Fibroblast of skin of right biceps (primary cell): ENCODE measurements at places on chromosomes 11 and 22.

- peak; percentile 59 for DNase-seq
Observed at GRCh38 chr22:39349506-39349966, 255 bp upstream of the SYNGR1 start.

DNA sequence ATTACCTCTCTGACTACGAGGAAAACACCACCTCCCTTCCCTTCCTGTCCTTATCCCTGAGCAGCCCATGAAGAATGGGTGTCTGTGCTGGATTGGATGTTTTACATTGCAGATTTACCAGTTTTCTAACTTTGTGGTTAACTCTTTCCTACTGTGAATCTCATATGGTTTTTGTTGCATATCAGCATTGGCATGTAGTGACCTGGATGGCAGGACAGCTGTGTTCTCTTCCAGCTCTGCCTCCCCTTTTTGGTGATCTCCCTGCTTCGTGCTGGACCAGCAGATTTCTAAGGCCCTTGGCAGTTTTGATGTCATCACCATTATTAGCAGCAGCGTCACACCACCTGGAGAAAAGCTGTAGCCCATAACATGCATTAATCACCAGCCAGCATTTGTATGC is 26.7 kb downstream of the OR6Q1 start:
- DNase-seq: peak; percentile 32

GRCh38 chr11:120925944-120926343 is 98.0 kb upstream of the TBCEL start:
- DNase-seq: no peak

DNA sequence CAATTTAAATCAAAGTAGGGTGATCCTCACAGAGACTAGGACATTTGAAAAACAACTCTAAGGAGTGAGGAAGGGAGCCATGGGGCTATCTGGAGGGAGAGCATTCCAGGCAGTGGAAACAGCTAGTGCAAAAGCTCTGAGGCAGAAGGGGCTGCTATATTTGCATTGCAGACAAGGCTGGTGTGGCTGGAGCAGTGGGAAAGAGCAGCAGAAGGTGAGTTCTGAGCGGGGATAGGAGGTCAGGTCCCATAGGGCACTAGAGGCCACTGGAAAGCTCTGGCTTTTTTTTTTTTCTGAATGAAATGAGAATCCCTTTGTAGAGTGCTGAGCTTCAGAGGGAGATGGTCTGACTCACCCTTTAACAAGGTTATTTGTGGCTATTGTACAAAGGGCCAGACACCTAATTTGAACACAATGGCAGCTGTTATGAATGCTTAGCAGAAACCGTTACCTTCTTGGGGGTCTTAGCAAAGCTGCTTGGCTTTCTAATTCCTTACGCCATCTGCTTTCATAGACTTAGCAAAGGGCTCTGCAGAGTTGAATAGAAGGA is 291.6 kb downstream of the BUD13 start:
- no peak for DNase-seq

- DNase-seq: peak; percentile 73
Observed at GRCh38 chr11:46392421-46393230, 1.1 kb upstream of the CHRM4 start.

- DNase-seq: no peak
Observed at GRCh38 chr11:46017341-46017740, 94.9 kb downstream of the LARGE2 start.

GRCh38 chr22:25751174-25751581 is 9.2 kb downstream of the MYO18B start:
- no peak for DNase-seq

- peak; percentile 9 for DNase-seq
Observed at GRCh38 chr11:38384568-38384967, 1786.5 kb upstream of the RAG2 start.

GRCh38 chr22:20863366-20863765 is 4.6 kb downstream of the SNAP29 start:
- no peak for DNase-seq

DNA sequence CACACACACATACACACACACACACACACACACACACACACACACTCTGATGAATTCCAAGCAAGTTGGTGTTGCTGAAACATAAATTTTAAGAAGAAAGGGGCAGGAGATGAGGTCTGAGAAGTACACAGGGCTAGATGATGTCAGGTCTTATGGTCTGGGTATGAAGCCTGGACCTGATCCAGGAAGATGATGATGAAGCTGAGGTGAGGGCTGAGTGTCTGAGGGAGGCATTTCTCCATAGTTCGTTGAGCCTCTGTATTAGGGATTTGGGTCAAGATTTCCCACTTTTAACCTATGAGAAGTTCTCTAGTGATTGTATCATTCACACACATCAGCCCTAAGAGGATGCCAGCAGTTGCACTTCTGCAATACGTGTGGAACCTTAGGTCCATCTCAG is 32.6 kb downstream of the KREMEN1 start:
- peak; percentile 33 for DNase-seq
